SHP77 treated with DMSO at 0.1 percent for 48 hours (cell line): ENCODE measurements at places on chromosomes 12 and 14.

- no peak for DNase-seq
Measured at GRCh38 chr12:109693653-109694600, 19.7 kb upstream of the FAM222A start.

- DNase-seq = no peak
Measured at GRCh38 chr12:109637348-109637747, 63.8 kb downstream of the MVK start.

- DNase-seq = no peak
Measured at GRCh38 chr12:39365364-39366001, 77.4 kb downstream of the KIF21A start.

- no peak for DNase-seq
Measured at GRCh38 chr12:51393676-51394545, 2.7 kb upstream of the GALNT6 start.

- no peak for DNase-seq
Measured at GRCh38 chr12:55983232-55983842, 9.5 kb downstream of the RAB5B start.

GRCh38 chr14:34328178-34328577, 133.9 kb downstream of the SPTSSA start:
- no peak for DNase-seq

DNA sequence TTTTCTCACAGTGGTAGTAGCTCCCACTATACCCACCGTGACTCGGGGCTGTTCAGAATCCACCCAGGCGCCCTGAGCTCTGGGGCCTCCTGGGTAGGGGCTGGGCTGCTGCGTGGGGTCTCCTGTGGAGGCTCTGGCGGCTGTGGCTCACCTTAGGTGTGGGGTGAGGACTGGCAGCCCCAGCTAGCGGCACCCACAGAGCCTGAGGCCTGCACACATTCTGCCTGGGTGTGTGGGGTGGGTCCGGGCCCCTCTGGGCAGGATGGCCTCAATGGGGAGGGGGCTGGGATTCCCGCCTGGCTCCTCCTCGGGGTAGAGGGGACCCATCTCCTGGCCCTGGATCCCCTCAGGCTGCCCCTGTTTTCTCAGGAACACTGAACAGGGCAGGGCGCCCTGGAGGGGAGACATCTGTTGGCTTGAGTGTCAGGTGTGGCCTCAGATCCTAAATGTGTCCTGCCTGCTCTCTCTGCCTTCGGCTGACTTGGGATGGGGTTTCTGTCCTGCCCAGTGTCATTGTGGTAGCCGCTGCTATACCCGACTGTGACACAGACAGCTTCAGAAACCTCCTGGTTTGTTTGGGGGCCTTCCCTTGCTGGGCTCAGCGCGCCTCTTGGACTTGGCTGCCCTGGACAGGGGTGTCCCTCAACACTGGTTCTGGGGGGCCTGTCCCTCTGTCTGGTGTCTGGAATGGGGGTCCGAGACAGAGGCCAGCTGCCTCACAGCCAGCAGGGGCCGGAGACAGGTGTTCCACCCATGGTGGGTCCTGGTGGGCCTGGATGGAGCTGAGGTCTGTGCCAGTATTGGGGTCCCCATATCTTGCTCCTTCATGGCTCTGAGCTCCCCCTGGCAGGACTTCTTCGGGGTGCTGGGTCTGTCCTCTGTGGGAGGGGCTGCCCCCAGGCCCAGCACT, 354.9 kb downstream of the TMEM121 start:
- DNase-seq = no peak

DNA sequence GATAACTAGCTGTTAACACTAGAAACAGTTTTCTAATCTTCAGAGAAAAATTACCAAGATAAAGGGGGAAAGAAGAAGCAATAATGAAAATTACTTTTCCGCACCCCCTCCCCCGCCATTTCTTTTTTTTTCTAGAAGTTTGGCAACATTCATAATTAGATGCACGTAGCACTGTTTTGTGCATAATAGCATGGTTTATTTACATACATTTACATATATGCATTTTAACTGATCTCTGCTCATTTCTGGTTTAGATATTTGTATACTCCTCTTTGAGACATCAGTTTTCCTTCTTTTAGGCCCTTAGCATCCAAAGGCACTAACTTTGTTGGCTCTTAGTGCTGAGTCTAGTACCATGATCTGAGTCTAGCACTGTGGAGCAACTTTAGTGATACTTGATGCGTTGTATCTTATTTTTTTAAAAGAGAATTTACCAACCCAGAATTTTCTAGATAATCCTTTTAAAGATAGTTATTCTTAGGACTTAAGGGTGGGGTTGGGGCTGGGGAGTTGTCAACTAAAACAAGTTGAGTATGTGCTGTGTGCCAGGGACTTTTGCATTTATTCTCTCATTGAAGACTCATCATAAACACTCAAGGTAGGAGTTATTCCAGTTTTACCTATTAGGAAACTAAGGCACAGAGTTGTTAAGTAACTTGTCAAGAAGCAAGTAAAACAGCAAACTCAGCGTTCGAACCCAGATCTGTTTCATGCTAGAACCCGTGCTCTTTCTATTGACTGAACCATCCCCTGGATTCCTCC, 110.5 kb downstream of the DIP2B start:
- no peak for DNase-seq

- DNase-seq = no peak
Measured at GRCh38 chr14:54693761-54694160, 126.8 kb downstream of the SAMD4A start.

DNA sequence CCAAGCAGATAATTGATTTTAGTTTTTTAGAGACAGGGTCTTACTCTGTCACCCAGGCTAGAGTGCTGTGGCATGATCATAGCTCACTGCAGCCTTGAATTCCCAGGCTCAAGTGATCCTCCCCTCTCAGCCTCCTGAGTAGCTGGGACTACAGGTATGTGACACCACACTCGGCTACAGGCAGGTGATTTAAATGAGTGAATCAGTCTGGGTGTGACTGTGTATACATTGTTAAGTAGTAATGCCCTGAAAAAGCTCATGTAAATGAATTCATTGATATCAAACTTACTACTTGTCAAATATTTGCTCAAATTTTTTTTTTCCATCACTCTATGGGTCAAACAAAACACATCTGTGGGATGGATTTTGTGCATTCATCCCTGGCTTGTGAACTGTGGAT, 6.3 kb upstream of the USP44 start:
- DNase-seq = no peak

- no peak for DNase-seq
Measured at GRCh38 chr14:71397371-71397770, 490.1 kb downstream of the PCNX1 start.

- DNase-seq = no peak
Measured at GRCh38 chr14:91484186-91484585, 25.9 kb downstream of the PPP4R3A start.

GRCh38 chr12:120904197-120904773, at the start of gene SPPL3:
Gene SPPL3, minus strand, starts transcription at chr12:120904358. Its CDS starts 491 bp downstream, at chr12:120903867.
- peak; percentile 52 for DNase-seq

- DNase-seq = no peak
Measured at GRCh38 chr12:27009881-27010301, 4.3 kb downstream of the TM7SF3 start.

GRCh38 chr12:108342985-108343384, 3.9 kb upstream of the CMKLR1 start:
- DNase-seq = no peak

DNA sequence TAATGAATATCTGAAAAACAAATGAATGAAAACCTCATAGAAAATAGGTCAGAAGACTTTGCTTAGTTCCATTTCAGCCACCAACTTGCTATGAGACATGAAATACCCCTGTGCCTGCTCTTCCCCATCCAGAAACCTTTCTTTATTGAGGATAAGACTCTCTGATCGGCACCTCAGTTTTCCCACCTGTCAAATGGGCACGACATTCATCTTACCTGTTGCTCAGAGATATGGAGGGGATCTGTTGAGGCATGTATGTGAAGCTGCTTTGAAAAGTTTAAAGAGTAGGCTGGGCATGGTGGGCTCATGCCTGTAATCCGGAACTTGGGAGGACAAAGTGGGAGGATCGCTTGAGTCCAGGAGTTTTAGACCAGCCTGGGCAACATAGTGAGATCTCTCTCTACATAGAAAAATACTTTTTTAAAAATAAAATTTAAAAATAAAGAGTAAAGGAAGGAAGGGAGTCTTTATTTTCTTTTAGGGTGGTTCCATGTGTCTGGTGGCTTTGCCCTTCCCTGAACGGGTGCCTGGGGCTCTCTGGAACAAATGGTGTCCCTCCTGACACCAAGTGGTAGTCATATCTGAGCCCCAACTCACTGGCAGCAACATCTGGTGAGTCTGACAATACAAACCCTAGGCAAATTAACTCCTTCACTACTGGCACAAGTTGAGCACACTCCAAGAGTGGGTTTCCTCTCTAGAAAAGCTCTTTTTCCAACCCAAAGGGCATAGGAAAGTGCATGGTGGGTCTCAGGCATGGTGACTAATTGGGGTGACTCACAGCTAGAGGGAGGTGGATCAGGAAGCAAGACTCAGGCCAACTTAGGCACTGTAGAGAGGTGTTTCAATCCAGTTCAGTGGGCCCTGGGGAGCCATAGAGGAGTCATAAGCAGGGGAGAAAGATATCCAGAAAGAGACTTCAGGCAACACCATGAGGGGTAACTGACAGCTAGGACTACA, 42.1 kb downstream of the MAP1LC3B2 start:
- no peak for DNase-seq

DNA sequence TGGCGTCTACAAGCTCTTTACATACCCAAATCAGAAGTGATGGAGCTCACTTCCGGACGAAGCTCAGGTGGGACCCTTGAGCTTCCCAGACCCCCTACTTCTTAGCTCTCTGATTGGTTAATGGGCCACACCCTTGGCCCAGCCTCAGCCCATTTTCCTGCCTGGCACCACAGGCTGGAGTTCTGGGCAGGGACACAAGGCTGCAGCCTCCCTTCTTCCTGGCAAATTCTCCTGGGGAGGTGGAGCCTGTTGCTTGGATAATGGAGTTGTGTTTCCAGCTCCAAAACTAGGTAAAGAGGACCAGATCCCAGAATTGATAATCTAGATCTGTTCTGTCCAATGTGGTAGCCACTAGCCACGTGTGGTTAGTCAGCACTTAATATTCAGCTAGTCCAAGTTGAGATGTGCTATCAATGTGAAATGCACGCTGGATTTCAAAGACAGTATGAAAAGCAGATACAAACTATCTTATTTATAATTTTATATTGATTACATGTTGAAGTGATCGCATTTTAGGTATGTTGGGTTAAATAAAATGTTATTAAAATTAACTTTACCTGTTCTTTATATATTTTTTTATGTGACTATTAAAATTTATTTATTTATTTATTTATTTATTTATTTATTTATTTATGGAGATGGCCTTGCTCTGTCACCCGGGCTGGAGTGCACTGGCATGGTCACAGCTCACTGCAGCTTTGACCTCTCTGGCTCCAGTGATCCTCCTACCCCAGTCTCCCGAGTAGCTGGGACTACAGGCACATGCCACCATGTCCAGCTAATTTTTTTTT, 12.6 kb upstream of the FAIM2 start:
- no peak for DNase-seq

GRCh38 chr12:83156815-83157214, 470.1 kb downstream of the TMTC2 start:
- no peak for DNase-seq

- DNase-seq = no peak
Measured at GRCh38 chr12:117903110-117903840, 65.5 kb downstream of the KSR2 start.

- DNase-seq = no peak
Measured at GRCh38 chr12:56339158-56339422, 406 bp downstream of the IL23A start.

DNA sequence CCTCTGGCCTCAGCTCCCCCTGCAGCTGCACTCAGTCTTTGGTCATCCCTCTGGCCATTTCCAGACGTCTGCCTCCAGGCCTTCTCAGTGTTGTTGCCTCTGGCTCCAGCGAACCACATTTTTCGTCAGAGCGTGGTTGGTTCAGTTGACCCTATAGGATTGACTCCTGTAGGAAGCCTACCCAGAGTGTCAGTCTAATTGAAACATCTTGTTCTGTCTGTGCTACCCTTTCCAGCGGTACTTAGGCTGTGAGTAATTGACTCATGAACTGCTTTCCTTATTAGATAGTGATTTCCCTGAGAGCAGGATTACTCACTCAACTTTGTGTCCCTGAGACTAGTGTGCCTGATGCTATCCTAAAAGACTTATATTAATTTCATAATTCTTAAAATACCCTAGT, 373.2 kb downstream of the ATP23 start:
- no peak for DNase-seq

DNA sequence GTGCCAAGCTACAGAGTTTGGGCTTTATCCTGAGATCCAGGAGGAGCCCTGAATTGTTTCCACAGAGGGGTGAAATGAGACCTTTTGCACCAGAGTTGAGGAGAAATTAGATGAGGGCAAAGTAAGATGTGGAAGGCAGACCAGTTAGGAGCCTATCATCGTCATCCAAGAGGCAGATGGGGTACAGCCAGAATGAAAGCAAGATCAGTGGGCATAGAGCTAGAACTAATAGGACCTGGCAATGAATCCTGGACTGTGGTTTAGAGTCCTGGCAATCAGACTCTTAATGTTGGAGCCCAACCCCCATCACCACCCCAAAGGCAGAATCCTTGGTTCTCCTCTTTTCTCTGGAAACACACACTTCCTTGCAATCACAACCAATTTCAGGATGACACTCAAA, 166.6 kb upstream of the HMGA2 start:
- DNase-seq = no peak

GRCh38 chr12:93497456-93497855, 30.1 kb downstream of the MRPL42 start:
- DNase-seq = no peak

DNA sequence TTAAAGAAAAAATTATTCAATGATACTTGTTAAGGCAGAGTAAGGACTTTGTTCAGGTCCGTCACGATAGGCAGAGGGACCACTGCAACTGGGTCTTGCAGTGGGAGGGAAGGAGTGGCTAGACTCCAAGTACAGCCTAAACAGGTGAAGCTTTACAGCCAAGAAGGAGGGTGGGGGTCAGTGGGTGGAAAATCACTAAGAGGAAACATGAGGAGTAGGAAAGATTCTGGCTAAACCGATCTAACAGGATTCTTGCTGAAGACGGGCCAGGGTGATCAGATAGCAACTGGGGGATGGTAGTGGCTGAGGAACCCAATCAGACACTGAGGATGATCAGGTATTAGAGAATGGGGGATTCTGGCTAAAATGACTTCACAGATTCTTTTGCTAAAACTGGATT, 100.2 kb downstream of the TTC7B start:
- DNase-seq = no peak

GRCh38 chr12:8817856-8818255, 4.6 kb upstream of the A2ML1 start:
- DNase-seq = no peak

GRCh38 chr12:119151445-119152026, 27.2 kb upstream of the HSPB8 start:
- DNase-seq = no peak

GRCh38 chr12:88865537-88865936, 285.3 kb upstream of the KITLG start:
- DNase-seq = no peak

DNA sequence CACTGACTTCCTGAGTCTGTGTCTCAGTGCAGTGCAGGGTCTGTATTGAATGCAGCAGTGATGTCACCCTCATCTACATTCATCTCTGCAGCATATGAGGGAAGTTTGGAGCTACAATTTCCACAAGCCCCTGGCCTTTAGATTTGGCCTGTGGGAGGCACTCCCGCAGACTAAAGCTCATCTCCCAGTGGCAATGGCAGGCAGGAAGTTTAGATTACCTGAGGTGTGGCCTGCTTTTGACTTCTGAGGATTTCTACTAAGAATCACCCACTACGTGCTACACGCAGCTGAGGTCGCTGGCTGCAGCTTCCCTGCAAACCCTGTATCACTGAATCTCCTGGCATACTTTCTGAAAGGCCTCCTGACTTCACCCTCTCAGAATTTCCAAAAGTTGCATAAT, 202.2 kb upstream of the PRKD1 start:
- DNase-seq = no peak
